Osteocyte (in vitro differentiated cells): ENCODE measurements at places on chromosomes 3 and 15. TPM values are rescaled to one million over a fixed set of nuclear protein-coding genes. Genes with fewer than 3 reads are reported as not detected.
A peak's percentile ranks its signal among the peaks of the same experiment; 100 is the strongest.

STAB1 gene
- total RNA-seq = not detected in 2 replicates

KNL1 gene
- total RNA-seq = 5.6 and 6.2 TPM in 2 replicates

IFT122 gene
- total RNA-seq = 23.2 and 25.9 TPM in 2 replicates

GRCh38 chr3:37577697-37578096 lies 284.0 kb upstream of the CTDSPL start:
- DNase-seq = no peak

- no peak for DNase-seq
Measured at GRCh38 chr3:62144482-62144881, 228.9 kb downstream of the FEZF2 start.

DNA sequence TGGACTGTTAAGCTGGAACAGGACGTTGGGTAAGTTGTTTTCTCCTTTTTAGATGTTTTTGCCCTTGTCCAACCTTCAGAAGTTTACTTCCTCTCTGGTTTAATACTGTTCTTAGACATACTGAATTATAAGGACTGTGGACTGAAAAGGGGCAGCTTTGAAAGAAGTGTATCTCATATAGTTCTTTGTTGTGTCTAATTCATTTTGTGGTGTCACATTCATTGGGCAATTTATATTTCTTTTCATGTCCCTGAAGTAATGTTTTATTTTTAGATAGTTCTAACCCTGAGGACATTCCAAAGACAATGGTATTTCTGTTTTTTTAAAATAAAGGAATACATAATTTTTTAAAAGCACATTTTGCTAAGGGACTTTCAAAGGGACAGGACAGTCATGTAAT lies 45.2 kb downstream of the TMEM108 start:
- DNase-seq = no peak

DNA sequence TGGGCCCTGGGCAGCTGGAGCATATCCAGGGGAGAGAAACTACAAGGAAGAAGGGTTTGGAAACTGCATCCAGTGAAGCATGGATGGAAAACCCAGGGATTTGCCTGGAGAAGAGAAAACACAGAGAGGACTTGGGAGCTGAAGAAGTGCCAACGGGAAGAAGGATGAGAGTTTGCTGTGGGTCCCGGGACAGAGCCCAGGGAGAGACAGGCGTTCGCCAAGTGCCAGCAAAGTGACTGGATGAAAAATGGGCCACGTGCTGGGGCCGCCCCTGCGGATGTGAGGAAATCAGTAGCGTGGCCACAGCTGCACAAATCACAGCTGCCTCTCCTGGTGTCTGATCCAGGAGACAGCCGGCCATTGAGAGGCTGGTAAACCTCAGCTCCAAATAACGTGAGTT lies 70.4 kb downstream of the HES1 start:
- DNase-seq = no peak

DNA sequence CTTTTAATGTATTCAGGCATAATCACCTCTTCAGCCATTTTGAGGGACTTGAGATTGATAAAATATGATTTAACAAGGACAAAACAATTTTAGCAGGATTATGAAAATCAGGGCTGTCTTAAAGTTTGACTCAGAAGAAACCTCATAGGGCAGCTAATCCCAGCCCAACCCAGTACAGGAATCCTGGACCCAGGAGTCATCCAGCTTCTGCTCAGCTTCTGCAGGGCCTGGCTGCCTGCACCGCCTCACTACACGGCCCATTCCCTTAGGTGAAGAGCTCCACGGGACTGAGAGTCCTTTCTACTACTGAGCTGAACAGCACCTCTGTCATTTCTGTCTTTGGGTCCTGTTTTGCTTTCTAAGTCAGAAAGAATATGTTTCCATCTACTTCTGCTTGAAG lies 37.5 kb downstream of the ARHGAP31 start:
- DNase-seq = no peak

- DNase-seq = no peak
Measured at GRCh38 chr3:45544717-45545296, 49.7 kb upstream of the LIMD1 start.

DNA sequence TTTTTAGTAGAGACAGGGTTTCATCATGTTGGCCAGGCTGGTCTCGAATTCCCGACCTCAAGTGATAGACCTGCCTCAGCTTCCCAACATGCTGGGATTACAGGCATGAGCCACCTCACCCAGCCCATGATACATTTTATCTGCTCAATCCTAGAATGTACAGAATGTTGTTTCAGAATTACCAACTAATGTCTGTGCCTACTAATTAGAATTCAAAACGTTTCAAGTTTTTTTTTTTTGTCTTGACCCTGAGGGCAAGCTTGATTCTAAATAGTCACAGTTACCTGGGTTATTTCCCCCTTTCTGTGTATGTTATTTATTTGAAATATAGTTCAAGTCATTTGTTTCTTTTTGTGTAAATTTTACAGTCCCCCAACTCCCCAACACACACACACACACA lies 5.3 kb upstream of the KIF23 start:
- no peak for DNase-seq

GRCh38 chr15:88393719-88394519 lies 73.3 kb downstream of the MRPL46 start:
- peak; percentile 23 for DNase-seq

PODXL2 gene
- total RNA-seq = 5.7 and 5.9 TPM in 2 replicates
